ENCODE measurements at places on chromosomes 2 and 18.

- DNase-seq, result no peak
Observed at GRCh38 chr2:210399440-210400041, 77.0 kb downstream of the LANCL1 start.

DNA sequence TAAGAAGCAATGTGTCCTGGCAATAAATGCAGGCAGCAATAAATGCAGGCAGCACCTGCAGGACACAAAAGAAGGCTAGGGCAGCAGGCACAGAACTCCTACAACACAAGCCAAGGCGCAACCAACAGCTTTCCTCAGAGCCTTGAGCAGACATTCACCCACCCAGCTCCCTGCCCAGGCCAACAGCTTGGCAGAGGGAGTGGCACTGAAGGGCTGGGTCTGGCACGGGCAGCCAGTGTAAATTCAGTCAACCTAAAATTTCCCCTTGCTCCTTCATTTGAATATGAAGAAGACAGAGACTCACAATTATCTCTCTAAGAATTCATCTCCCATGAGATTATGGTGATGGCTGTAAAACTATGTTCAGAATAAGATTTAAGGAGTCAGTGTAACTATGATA is 35.4 kb downstream of the AAK1 start:
- DNase-seq, result no peak

GRCh38 chr18:8264861-8265411 is 344.3 kb upstream of the RAB12 start:
- DNase-seq, result no peak

DNA sequence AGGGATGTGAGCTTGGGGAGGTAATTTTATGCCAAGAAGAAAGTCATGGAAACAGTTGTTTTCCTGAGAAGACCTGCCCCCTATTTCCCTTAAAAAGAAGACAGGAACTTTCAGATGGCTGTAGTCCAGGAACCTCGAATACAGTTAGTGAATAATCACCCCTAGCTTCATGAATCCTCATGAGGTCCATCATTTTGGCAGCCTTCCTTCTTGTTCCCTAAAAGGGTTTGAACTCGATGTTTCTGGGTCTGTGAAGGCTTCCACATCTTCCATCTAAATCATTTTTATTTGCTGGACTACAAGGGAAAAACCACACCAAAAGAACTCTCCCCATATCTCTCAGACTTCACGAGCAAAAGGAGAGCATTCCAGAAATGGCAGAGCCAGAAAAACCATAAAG is 290.8 kb downstream of the SLC4A3 start:
- DNase-seq, result peak; percentile 5

DNA sequence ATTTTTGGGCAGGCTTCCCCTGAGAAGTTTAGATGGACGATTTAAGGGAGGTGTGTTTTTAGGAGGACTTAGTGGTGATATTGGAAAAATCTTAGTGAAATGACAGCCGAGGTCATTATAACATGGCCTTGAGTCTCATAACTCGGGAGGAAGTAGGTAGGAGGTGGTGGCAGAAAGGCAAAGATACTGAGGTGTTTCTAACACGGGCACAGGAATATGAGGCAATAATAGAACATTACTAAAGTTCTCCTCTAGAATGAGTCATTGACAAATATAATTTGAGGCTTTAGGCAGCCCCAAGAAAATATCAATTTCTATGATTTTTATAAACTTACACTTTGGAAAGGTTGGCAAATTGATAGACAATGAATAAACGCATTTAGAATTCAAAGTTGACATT is 146.1 kb upstream of the ZEB2 start:
- no peak for DNase-seq

- DNase-seq, result no peak
Observed at GRCh38 chr2:99389371-99389770, 52.2 kb downstream of the EIF5B start.

- DNase-seq, result no peak
Observed at GRCh38 chr2:74659462-74659861, 5.4 kb downstream of the SEMA4F start.

GRCh38 chr18:54149078-54149697 is 75.3 kb downstream of the MBD2 start:
- DNase-seq, result no peak

GRCh38 chr2:99554238-99554637 is 64.4 kb upstream of the REV1 start:
- peak; percentile 68 for DNase-seq

- DNase-seq, result no peak
Observed at GRCh38 chr18:56089612-56090258, 501.7 kb upstream of the TCF4 start.

DNA sequence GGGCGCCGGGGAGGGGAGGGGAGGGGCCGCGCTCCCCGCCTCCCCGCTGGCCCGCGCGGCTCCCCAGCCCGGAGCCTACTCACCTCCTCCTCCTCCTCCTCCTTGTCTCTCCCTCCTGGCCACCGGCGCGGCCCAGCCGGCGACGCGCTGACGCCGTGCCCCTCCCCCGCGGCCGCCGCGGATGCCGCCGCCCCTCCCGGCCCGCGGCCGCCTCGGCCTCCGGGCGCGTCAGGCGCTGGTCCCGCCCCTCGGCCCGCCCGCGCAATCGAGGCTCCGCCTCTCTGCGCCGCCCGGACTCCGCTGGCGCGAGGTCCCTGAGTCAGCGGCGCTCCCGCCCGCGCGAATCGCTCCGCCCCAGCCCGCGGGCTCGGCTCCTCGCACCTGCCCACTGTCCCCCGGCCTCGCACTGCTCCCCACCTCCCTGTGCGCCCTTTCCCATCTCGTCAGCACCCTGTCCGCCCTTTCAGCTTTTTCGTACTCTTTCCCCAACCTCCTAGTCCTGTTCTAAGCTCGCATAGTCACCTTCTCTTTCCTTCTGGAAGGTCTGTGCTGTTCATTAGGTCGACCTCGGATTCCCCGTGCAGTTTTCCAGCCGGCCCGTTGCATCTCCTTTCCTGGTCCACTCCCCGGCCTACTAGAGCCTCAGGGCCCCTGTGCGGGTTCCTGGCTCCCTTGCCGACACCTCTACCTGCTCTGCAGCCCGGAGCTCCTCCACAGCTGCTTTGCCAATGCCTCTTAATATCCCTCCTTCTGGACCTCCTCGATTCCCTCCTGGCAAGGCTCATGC is 187.4 kb downstream of the ZEB2 start:
- DNase-seq, result peak; percentile 91

DNA sequence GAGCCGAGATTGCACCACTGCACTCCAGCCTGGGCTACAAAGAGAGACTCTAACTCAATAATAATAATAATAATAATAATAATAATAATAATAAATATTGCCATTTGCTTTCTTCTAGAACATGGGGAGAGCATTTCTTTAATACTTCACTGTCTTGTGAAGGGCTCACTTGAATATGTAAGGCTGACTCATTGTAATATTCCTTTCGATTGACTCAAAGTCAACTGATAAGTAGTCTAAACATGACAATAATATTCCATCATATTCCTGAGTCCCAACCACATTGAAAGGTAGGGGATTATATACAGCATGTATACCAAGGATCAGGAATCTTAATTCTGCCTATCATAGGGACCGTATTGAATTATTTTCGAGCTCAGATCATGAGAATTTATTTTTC is 949.2 kb downstream of the DSC3 start:
- DNase-seq, result no peak

- no peak for DNase-seq
Observed at GRCh38 chr2:86174445-86174844, 20.8 kb downstream of the IMMT start.

GRCh38 chr2:225574582-225575138 is 175.2 kb downstream of the NYAP2 start:
- no peak for DNase-seq

- no peak for DNase-seq
Observed at GRCh38 chr2:60054571-60055340, 498.7 kb downstream of the BCL11A start.

DNA sequence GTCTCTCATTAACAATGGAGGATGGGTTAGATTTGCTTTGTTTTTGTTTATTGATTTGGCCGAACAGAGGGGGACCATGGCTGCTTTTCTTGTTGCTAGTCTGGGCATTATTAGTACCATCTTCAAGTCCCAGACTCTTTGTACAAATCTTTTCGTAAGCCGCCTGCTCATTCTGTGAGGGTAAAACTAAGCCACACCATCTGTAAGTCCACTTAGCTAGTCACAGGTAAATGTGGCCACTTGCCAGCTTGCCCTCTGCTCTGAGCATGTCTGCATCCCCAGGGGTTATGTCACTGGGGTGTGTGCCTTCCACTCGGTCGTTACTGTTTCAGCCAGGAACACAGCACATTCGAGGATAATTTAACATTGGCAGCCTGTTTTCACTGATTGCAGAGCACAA is 85.6 kb downstream of the SMIM21 start:
- no peak for DNase-seq

GRCh38 chr2:239287461-239287860 is 113.4 kb downstream of the HDAC4 start:
- no peak for DNase-seq

GRCh38 chr2:96402591-96402990 is 67.0 kb downstream of the NCAPH start:
- no peak for DNase-seq

GRCh38 chr18:45957100-45957499 is 10.0 kb downstream of the EPG5 start:
- DNase-seq, result no peak

DNA sequence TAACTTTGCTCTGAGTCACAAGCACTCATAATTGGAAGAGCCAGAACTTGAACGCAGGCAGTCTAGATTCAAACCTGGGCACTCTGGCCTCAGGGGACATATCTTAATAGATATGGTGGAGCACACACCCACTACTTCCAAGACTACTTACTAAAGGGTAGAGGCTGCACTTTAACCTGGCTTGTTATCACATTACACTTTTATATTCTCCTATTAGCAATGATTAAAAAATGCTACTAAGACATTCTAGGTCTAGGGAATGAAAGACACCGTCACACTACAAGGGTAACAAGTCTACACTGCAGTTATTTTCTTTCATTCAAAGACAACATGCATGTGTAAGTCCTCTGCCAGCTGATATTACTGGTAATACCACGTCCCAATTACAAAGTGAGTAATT is 258.8 kb downstream of the ZNF521 start:
- DNase-seq, result no peak

GRCh38 chr2:221758076-221758475 is 186.0 kb upstream of the EPHA4 start:
- no peak for DNase-seq

DNA sequence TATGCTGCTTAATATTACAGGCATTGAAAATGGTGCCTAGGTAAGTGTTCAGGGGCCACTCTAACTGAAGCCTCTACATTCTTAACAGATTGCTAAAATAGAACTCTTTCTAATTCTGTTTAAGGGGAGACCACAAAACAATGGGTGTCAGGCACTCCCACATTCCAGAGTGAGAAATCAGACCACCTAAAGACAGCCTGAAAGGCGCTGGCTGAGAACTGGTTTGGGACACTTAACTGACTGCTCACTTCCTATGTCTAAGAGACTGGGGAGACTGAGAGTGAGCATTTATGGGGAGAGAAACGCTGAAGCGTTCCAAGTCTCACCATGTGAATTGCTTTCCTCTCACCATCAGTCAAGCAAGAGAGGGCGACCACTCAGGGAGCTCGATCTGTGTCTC is 108.8 kb upstream of the ITGB6 start:
- DNase-seq, result no peak

DNA sequence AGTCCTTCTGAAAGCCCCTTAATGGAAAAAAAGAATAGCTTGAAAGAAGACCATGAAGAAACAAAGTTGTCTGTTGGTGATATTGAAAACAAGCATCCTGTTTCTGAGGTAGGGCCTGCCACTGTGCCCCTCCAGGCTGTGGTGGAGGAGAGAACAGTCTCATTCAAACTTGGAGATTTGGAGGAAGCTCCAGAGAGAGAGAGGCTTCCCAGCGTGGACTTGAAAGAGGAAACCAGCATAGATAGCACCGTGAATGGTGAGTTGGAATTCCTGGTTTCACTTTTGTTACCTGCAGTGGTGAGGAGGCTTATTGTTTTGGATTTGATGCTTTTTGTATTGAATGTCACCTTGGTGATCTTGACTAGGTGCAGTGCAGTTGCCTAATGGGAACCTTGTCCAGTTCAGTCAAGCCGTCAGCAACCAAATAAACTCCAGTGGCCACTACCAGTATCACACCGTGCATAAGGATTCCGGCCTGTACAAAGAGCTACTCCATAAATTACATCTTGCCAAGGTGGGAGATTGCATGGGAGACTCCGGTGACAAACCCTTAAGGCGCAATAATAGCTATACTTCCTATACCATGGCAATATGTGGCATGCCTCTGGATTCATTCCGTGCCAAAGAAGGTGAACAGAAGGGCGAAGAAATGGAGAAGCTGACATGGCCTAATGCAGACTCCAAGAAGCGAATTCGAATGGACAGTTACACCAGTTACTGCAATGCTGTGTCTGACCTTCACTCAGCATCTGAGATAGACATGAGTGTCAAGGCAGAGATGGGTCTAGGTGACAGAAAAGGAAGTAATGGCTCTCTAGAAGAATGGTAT is 13.3 kb downstream of the SLC20A1 start:
- DNase-seq, result no peak

GRCh38 chr2:75709297-75709696 is 1.4 kb downstream of the GCFC2 start:
- DNase-seq, result no peak

DNA sequence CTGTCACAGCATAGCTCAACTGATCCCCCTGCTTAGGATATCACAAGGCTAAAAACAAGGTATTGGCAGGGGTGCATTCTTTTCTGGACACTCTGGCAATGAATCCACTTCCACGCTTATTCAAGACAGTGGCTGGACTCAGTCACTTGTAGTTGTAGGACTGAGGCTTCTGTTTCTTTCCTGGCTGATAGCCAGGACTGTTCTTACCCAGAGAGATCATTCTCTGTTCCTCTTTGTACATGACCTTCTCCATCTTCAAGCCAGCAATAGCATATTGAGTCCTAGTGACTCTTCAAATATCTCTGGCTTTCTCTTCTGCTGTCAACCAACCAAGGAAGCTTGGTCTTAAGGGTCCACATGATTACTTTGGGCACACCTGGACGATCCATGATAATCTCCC is 241.3 kb downstream of the RBM43 start:
- DNase-seq, result no peak

GRCh38 chr2:205025580-205026240 is 480.4 kb downstream of the PARD3B start:
- DNase-seq, result no peak

- DNase-seq, result no peak
Observed at GRCh38 chr2:217162533-217162932, 302.7 kb upstream of the TNP1 start.

GRCh38 chr2:73979021-73979420 is 5.7 kb upstream of the TET3 start:
- DNase-seq, result no peak

GRCh38 chr2:223114170-223114569 is 62.2 kb downstream of the KCNE4 start:
- DNase-seq, result no peak

DNA sequence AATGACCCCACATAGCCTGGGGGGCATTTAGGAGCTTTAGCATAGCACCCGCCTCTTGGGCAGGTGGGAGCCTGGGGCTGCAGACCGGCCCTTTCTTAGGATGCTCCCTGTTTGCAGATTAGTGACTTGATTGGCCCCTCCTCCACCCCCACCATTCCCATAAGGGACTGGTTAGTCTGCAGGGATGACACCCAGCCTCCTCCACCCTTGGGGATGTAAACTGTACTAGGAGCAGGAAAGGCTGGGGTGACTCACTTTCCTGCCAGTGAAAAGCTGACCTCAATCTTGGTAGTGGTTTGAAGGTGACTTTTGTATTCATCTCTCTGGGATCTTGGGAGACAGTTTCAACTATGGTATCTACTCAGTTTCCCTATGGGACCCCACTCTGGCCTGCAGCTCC is 24.2 kb downstream of the CTIF start:
- DNase-seq, result no peak
